ENCODE measurements at places on chromosomes 7 and 10. TPM values are rescaled to one million over a fixed set of nuclear protein-coding genes. Genes with fewer than 3 reads are reported as not detected.

Gene MDFIC
- 18.4 TPM for total RNA-seq

Gene PIP
- not detected for total RNA-seq

GRCh38 chr7:110718503-110719205, 372.3 kb upstream of the LRRN3 start:
- DNase-seq: no peak

- DNase-seq: no peak
These were observed 56.1 kb downstream of the ADCYAP1R1 start for GRCh38 chr7:31108097-31108657.

GRCh38 chr10:51896849-51897248, 197.5 kb upstream of the CSTF2T start:
- DNase-seq: no peak

DNA sequence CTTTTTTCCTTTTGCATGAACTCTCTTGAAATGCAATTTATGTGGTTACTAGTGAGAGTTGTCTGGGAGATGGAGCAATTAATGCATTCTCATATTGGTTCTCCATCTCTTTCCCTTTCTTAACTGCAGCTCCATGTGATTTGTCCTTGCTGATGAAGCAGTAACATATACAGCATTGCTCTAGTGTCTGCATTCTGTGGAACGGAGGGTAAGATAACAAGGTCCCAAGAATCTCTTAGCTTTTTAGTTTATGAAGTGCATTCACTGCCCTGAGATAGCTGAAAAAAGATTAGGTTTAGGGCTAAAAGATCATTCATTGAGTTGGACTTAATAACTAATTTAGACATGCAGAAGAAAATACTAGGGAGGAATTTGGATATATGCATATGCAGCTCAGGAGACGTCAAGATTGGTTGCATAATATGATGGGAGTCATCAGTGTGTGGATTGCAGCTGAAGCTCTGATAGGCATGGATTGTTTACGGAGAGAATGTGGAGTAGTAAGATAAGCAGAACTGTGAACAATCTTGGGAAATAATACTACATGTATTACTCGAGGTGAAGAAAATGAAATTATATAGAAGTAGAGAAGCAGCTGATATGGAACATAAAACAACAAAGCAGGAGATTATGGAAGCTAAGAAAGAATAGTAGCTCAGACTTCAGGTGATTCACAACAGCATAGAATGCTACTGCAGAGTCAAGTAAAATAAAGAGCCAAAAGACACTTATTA, 404.7 kb downstream of the ARL4A start:
- no peak for DNase-seq

DNA sequence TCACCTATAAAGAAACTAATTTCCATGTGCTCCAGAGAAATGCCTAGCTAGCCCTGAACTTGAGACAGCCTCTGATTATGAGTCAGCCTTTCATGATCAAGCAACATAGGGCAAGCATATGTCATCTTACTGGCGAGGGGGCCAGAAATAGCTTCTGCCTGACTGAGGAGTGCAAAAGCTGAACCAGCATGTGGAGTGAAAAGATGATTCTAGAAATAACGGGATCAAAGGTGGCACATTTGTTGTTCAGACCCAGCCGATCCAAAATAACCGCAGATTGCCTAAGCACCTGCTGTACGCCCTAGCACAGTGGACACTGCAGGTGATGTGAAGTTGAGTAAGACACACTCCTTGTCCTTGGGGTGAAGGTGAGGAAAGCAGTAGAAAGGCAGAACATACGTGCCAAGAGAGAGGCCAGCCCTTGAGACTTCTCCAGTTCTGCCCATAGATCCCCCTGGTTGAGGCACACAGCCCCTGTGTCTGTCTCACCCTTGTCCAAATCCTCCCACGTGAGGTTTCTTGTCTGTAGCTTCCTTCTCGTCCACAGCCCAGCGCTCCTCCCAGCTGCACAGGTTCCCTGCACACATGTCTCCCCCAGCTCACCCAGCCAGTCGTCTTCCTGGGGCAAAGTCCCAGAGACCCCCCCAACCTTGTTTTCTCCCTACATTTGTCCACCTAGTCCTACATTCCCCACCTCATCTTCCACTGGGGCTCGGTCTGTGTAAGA, 2.8 kb upstream of the BCL7B start:
- peak; percentile 63 for DNase-seq

Measured in mammary epithelial cell (primary cell).